A673 (cell line): ENCODE measurements at places on chromosomes 3 and 15. TPM values are rescaled to one million over a fixed set of nuclear protein-coding genes. Genes with fewer than 3 reads are reported as not detected.

- H3K27ac ChIP-seq: no peak overlapping the region
- no peaks in the 10 kb centered on the region for H3K27me3 ChIP-seq
- no peak overlapping the region for H3K4me3 ChIP-seq
- H3K36me3 ChIP-seq: no peaks in the 10 kb centered on the region
- peaks cover 36% of the 10 kb centered on the region for H3K4me1 ChIP-seq
These were observed 40.8 kb downstream of the RARB start for GRCh38 chr3:25468866-25469319.

GRCh38 chr3:37402351-37402750 is 228.0 kb upstream of the LRRFIP2 start:
- H3K36me3 ChIP-seq: no peaks in the 10 kb centered on the region
- no peak for DNase-seq
- H3K27ac ChIP-seq: no peak overlapping the region
- no peaks in the 10 kb centered on the region for H3K27me3 ChIP-seq
- H3K4me1 ChIP-seq: no peaks in the 10 kb centered on the region

The GREM1 gene
- 1.5 and 2.2 TPM in 2 replicates for total RNA-seq

- no peaks in the 10 kb centered on the region for H3K36me3 ChIP-seq
- no peaks in the 10 kb centered on the region for H3K4me1 ChIP-seq
- H3K27me3 ChIP-seq: peaks cover 95% of the 10 kb centered on the region
These were observed 5.4 kb upstream of the TBC1D21 start for GRCh38 chr15:73867956-73868355.

The FHIT gene
- not detected in 2 replicates for total RNA-seq
